ENCODE measurements at places on chromosomes 1 and 21.

DNA sequence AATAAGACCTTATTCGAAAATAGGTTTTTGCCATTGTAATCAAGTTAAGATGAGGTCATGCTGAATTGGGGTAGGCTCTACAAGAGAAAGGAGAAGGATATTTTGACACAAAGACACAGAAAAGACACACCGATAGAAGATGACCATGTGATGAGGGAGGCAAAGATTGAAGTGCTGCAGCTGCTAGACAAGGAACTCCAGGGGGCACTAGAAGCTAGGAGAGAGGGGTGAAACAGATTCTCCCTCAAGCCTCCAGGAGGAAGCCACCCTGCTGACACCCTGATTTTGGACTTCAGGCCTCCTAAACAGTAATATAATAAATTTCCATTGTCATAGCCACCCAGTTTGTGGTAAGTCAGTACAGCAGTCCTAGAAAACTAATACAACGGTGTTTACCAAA, 506.8 kb upstream of the CAMK1G start:
- DNase-seq: no peak

- DNase-seq: no peak
Measured at GRCh38 chr1:14143777-14144176, 443.8 kb downstream of the PRDM2 start.

- no peak for DNase-seq
Measured at GRCh38 chr1:11434926-11435325, 44.0 kb upstream of the DISP3 start.

GRCh38 chr1:51689075-51689440, 72.2 kb downstream of the OSBPL9 start:
- no peak for DNase-seq

DNA sequence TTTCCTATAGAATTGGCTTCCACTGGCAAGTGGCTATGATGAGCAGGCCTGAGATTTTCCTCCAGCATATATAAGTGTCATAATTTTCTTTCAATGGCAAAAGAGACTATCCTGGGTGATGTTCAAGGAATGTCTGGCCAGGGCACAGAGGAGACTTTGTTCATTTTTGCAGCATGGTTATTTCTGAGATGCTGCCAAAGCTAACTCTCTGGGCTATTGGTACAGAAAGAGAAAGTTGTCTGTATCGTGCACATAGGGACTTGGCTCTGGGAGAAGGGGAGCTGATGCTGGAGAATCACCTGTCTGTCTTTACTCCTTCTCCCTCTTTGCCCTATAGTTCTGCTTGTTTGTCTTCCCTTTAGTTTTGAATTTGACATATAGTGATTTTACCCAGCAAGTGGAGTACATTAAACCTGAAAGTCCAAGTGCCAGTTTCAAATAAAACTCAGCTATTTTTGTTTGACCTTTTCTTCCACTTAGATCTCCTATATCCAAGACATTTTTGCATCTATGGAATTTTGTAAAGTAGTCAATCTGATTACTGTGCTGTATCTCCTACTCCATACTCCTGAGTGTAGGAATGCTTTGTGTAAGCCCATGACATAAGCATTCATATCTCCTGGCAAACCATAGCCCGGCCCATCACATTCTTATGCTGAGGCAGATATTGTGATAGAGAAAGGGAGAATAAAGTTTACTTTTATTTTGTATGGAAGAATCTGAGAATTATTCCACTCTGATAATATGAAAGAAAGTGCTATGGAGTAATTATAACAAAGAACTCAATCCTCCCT, 3.9 kb downstream of the FNDC7 start:
- no peak for DNase-seq

GRCh38 chr1:12600335-12600734, 17.7 kb downstream of the DHRS3 start:
- DNase-seq: no peak

- no peak for DNase-seq
Measured at GRCh38 chr1:50476800-50477199, 53.6 kb upstream of the DMRTA2 start.

- DNase-seq: no peak
Measured at GRCh38 chr1:239805042-239805441, 286.6 kb upstream of the FMN2 start.

- DNase-seq: no peak
Measured at GRCh38 chr1:47694011-47694890, 256.4 kb downstream of the FOXD2 start.

All from activated naive CD8-positive, alpha-beta T cell treated with anti-CD3 and anti-CD28 coated beads, Interleukin-2, amount 10 ng/mL, durations not matched to agents 7 days and 5 days (primary cell).